SW480 (cell line): ENCODE measurements at places on chromosomes 16 and 17.
A peak's percentile ranks its signal among the peaks of the same experiment; 100 is the strongest.

DNA sequence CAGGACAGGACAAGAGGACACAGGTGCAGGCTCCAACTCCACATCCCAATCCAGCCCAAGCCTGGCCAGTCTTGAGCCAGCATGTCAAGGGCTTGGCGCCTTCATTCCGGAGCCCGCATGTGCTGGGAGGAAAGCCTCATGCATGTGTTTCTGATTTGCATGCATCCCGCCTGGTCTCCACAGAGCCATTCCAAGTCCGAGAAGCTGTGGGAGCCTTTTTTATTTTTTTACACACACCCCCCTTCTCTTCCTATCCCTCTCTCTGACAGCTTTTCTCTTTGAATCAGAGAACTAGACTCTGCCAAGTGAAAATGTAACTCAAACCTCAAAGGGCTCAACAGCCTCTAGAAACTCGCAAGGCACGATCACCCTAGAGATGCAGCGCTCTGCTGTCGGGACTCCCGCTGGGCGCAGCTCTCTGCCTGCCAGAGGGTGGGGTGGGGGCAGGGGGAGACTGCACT, 45.1 kb downstream of the NOG start:
- DNase-seq, result no peak

GRCh38 chr16:10447289-10447688, 61.4 kb downstream of the ATF7IP2 start:
- no peak for DNase-seq

- no peak for DNase-seq
Measured at GRCh38 chr17:34740565-34741520, 161.5 kb downstream of the TMEM132E start.

GRCh38 chr16:19130385-19130784, 16.6 kb downstream of the ITPRIPL2 start:
- DNase-seq, result no peak

GRCh38 chr16:24002619-24003018, 166.8 kb downstream of the PRKCB start:
- no peak for DNase-seq

DNA sequence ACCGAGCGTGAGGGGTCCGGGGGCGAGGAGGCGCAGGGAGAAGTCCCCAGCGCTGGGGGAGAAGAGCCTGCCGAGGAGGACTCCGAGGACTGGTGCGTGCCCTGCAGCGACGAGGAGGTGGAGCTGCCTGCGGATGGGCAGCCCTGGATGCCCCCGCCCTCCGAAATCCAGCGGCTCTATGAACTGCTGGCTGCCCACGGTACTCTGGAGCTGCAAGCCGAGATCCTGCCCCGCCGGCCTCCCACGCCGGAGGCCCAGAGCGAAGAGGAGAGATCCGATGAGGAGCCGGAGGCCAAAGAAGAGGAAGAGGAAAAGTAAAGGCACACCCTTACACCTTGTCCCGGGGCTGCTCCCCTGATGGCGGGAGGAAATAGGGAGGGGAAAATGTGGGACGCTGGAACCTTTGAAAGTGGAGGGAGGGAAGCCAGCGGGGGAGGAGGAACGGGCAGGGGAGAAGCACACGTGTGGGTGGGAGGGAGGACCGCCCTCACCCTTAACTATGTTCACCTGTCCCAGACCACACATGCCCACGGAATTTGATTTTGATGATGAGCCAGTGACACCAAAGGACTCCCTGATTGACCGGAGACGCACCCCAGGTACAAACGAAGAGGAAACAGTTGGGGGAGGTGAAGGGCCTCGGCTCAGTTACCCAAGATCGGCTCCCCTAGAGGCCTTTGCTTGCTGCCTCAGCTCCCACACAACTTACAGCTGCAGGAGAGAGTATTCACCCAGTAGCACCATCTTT, 916 bp downstream of the PAGR1 start:
- DNase-seq, result peak; percentile 71

GRCh38 chr17:31466096-31466760, 74.8 kb downstream of the RAB11FIP4 start:
- DNase-seq, result no peak

- DNase-seq, result no peak
Measured at GRCh38 chr16:31421587-31421986, 6.6 kb downstream of the COX6A2 start.

DNA sequence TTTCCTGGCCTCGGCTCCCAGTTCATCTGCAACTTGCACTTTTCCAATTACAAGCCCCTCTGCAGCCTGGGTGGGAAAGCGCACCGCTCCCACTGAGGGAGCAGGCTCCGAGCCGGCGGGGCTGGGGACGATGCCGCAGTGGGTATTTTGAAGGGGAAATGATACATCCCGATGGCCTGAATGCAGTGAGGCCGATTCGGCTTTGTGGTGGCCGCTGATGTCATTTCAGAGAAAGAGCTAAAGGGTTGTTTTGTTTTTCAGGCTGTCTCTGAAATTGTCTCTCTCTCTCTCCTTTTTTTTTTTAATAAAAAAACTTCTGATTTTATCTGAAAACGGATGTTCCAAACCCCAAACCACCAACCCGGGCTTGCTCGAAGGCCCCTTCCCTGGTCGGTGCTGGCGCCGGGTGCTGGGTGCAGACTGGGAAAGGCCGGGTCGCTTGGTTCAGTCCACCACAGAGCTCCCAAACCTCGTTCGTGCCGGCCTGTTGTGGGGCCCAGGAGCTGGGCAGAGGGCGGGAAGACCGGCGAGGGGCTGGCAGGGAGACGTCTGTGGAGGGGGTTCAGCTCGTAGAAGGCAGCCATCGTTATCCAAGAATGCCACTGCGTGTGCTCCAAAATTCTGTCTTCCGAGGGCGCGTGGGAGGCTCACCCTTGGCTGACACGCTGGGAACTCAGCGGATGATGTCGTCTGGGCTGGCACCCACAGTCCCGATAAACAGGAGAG, 102.8 kb downstream of the FOXL1 start:
- DNase-seq, result no peak

DNA sequence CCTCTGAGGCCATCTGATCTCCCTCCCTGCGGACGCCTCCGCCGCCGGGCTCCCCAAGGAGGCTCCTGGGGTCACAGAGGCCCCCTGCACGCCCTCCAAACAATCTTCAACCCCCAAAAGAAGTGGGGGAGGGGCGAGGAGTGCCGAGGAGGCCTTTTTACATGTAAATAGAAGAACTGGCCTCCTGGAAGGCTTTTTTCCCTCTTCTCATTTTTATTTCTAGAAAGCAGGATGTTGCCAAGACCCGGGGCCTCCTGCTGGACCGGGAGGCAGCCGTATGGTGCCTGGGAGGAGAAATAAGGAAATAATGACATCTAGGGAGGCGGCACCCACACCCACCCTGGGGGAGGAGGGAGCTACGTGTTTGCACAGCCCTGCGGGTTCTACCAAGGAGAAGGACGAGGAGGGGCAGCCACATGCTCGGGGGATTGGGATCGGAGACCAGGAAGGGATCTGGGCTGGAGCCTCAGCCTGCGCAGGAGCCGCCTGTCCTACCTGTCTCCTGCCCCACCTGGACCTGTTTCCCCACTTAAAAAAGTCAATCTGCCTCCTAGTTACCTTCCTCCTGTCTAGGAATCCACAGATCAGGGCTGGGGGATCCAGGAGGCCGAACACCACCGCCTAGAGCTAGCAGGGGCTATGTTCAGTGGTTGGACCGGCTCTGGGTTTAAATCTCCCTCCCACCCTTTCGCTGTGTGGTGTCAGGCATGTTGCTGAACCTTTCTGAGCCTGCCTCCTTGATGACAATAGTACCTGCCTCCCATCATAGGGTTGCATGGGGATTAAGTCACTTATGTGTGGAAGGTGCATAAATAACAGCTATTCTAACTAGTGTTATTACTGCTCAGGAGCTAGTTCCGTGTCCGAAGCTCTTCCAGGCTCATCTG, 175.7 kb upstream of the GSE1 start:
- no peak for DNase-seq

DNA sequence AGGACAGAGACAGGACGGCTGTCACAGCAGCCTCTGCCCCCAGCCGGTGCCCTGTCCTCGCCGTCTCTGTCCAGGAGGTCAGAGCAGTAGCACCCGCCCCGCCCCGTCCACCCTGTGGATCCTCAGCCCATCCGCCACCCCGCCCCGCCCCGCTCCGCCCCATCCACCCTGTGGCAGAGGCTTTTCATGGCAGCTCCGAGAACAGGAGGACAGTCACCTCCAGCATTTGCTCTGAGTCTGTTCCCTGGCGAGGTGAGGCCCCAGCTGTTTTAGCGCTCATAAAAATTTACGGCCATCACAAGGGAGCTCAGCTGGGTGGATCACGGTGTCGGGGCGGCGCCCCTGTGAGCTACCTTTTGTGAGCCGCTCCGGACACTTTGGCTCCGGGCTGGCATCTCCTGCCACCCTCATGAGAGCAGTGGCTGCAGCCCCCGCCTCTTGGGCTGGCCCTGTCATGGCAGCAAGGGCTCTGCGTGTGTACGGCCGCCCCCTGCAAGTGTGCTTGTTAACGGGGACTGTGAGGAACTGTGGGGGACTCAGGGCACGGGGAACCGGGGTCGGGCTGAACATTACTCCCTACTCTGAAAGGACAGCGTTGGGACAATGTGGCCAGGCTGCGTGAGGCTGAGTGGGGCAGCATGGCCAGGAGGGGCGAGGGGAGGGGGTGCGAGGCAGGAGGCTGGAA, 32.3 kb upstream of the GNG13 start:
- DNase-seq, result peak; percentile 34

GRCh38 chr16:83804366-83804765, 3.4 kb upstream of the HSBP1 start:
- no peak for DNase-seq

DNA sequence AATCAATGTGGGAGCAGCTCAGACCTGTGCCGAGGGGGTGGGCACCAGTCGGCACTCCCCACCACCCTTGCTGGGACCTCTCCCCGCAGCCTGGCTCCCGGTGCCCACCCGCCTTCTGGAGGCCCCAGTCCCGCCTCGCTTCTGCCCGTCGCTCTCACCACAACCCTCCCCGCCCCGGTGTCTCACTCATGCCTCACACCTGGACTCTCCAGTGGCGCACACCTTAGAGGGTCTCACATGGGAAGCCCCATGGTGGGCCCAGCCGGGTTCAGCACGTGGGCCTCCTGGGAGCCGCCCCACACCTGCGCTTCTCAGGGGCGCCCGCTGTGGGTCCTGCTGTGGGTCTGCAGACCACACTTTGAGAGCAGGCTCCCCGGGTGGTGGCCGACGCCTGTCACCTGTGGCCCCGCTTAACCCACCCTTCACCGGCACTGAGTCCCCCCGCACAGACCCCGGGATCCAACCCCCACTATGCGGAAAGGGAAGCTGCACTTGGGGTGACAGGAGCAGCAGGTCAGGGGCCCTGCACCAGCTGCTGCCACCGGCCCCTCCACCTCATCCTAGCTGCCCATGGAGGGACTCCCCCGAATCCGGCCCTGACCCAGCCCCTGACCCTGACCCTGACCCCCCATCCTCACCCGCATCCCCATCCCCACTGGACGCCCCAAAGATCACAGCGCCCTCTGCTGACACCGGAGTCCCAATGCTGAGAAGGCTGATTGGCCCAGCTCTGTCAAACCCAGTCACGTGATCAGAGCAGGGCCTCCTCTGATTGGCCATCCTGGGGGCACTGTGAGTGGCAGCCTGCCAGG, 27.4 kb upstream of the SLC38A10 start:
- peak; percentile 50 for DNase-seq

- no peak for DNase-seq
Measured at GRCh38 chr17:67289181-67289876, 44.3 kb upstream of the HELZ start.

- no peak for DNase-seq
Measured at GRCh38 chr17:705863-706262, 8.8 kb downstream of the VPS53 start.
